ENCODE measurements at places on chromosomes 12 and 14.

GRCh38 chr12:115421796-115422709, 738.1 kb upstream of the TBX3 start:
- no peak for DNase-seq

DNA sequence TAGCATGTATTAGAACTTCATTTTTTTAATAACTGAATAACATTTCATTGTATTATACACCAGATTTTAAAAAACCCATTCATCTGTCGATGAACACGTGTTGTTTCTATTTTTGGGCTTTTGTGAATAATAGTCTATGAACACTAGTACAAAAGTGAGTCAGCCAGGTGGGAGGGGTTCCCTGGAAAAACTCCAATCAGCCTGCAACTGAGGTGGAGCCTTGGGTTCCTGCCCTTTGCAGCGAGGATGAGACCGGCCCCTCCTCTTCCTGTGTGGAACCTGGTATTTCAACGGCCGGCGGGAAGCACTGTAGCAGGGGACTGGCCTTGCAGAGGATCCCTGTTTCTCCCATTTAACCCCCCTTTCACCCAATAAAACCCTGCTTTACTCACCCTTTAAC, 56.1 kb downstream of the LMNTD1 start:
- DNase-seq: no peak

GRCh38 chr12:119052001-119052400, 70.7 kb downstream of the SRRM4 start:
- DNase-seq: no peak

DNA sequence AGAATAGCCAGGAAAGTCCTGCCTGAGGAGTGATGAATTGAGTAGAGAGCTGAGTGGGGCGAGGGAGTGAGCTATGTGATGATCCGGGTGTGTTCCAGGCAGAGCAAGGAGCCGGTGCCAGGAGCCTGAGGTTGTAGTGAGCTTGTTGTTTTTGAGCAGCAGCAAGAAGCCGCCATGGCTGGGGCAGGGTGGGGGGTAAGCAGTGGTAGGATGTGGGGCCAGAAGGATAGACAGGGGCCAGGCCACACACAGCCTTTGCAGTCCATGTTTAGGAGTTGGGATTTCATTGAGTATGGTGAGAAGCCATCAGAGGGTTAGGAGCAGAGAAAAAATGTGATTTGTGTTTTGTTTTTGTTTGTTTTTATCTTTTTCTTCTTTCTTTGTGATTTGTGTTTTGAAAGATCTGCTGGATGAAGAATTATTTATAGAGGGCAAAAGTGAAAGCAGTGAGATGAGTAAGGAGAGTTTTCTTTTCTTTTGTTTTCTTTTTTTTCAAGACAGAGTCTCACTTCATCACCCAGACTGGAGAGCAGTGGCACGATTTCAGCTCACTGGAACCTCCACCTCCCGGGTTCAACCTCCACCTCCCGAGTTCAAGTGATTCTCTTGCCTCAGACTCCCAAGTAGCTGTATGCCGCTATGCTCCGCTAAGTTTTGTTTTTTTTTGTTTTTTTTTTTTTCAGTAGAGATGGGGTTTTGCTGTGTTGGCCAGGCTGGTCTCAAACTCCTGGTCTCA, 92.3 kb upstream of the BCAT1 start:
- DNase-seq: no peak

DNA sequence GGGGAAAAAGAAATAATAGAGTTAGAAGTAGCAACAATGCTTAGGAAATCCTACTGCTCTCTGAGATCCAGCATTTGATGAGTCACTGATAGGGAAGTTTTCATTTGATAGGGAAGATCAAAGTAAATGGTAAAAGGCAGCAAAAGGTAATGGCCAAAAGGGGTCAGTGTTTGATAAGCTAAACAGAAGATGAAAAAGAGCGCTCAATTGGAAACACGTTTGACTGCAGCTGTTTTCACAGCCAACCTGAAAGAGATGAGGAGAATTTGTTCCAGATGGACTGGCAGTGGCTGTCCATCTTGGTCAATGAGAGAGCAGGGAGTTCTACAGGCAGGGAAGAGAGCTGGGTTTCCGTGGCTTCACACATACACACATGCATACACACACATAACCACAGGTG, 264.2 kb downstream of the TMEM132C start:
- no peak for DNase-seq

DNA sequence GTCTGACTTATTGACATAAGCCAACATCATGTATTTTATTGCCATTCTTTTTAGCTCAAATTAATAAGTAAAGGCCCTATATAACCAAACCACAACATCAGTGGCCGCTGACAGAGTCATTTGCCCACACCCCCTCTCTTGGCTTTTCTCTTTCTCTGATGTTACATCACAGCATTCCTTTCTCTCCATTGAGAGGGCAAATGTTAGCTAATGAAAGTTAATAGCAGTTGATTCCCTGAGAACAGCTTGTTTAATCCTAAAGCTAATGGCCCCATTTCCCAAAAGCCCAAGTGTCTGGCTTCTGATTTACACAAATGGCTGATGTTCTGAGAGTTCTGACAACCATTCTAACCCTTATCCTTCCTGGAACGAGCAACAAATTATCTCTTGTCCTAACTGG, 308.8 kb downstream of the SNAPC1 start:
- DNase-seq: no peak

GRCh38 chr12:120247621-120248030, 17.9 kb downstream of the PXN start:
- DNase-seq: peak; percentile 76

GRCh38 chr12:15729097-15729496, 60.1 kb downstream of the EPS8 start:
- no peak for DNase-seq

DNA sequence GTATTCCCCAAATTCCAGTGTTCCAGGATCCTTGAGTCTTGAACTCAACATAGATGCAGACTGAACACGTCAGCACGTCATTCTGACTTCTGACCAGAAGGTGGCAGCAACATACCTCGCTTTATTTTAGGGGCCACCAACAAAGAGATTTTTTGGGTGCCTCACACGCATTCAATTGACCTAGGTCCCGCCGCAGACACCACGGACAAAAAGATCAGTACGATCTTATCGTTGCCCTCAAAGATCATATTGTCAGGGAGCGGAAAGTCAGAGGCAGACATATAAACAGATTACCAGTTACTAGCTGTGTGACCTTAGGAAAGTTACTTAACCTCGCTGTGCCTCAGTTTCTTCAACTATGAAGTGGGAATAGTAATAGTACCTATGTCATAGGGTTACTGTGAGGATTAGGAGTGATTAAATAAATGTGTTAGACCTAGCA, 6.5 kb upstream of the PRPH start:
- DNase-seq: peak; percentile 22

DNA sequence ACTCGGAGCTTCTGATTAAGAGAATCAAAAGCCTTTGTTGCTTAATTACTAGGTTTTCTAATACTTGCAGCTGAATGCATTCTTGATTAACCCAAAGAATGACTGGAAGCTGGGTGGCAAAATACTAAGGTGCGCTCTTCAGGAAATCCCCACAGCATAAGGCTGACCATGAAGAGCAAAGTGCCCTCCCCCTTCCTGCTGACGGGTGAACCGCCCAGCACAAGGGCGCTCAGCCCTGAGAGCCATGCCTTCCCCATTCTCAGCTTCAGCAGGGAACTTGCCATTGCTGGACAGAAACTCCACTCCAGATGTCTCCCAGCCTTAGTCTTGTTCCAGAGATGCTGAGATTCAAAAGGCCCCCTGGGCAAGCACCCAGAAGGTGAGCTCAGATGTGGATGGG, 27.2 kb upstream of the FBRSL1 start:
- no peak for DNase-seq

GRCh38 chr12:23185346-23185745, 560.4 kb downstream of the ETNK1 start:
- DNase-seq: no peak

GRCh38 chr14:61839507-61839906, 77.3 kb downstream of the SNAPC1 start:
- peak; percentile 29 for DNase-seq

DNA sequence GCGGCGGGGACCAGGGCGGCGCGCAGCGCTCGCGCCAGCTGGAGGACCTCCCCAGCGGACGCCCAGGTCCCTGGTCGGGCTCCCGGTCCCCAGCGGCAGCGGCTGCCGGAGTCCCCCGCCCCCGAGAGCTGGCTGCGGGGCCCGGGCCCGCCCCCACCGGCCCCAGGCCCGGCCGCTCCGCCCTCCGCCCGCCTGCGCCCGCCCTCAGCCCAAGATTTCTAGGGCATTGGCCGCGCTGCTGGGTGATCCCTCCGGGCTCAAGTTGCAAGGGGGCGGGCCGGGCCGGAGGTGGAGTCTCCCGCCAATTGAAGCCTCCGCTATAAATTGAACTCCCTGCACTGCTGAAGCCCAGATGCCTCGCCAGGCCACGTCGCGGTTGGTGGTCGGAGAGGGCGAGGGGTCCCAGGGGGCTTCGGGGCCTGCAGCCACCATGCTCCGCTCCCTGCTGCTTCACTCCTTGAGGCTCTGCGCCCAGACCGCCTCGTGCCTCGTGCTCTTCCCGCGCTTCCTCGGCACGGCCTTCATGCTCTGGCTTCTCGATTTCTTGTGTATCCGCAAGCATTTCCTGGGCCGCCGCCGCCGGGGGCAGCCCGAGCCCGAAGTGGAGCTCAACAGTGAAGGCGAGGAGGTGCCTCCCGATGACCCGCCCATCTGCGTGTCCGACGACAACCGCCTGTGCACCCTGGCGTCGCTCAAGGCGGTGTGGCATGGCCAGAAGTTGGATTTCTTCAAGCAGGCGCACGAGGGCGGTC, at the start of gene DIO3:
TSS of gene DIO3 (plus strand) at position 351 of the 752 bp plus-strand sequence.
- DNase-seq: no peak

Measured in GM04504 (cell line).